ENCODE measurements at places on chromosomes 12 and 14.

GRCh38 chr12:53564941-53565340 lies 57.7 kb upstream of the NPFF start:
- DNase-seq, result no peak

DNA sequence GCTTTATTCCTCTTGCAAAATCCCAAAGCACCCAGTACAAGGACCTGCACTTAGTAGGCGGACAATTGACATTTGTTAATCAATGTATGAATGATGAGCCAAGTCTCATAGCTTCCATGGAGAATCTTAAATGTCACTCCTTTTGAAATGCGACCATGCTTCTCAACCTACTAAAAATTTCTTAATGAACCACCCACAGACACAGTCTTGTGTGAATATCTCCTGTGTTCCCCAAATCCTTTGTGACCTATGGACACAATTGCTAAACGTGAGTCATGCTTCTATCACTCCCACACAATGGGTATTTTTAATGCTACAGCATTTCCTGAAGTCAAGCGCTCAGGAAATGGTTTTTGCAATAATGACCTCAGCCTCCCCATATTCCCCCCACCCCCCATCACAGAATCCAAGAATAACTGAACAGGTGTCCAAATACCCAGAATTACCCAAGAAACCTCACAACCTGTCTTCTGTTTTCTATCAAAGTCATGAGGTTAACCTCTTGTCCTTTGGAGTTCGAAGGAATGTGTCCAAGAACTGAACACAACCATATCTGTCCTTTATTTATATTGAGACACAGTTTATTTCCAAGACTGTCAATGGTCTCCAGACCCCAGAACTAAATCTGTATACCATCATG lies 163.6 kb upstream of the PLEKHG7 start:
- peak; percentile 81 for DNase-seq

DNA sequence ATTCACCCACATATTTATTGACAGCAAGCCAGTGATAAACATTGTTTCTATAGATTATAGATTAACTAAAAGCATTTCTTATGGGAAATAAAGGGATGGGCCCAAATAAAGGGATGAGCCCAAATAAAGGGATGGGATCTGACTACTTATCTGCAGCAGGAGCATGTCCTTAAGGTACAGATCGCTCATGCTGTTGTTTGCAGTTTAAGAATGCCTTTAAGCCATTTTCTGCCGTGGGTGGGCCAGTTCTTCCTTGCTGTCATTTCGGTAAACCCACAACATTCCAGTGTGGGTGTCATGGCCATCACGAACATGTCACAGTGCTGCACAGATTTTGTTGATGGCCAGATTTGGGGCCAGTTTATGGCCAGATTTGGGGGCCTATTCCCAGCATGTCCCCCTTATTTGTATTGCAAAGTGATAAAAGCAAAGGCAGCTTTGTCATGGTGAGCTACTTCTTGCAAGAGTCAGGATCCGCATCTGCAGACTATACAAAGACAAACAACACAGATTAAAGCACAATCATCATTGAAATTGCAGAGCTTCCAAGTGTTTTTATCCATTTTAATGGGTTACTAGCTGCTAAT lies 700.7 kb downstream of the LRFN5 start:
- no peak for DNase-seq

GRCh38 chr12:8697120-8697475 lies 693 bp upstream of the RIMKLB start:
- DNase-seq, result peak; percentile 42

GRCh38 chr12:69405566-69405865 lies 46.0 kb downstream of the YEATS4 start:
- no peak for DNase-seq

DNA sequence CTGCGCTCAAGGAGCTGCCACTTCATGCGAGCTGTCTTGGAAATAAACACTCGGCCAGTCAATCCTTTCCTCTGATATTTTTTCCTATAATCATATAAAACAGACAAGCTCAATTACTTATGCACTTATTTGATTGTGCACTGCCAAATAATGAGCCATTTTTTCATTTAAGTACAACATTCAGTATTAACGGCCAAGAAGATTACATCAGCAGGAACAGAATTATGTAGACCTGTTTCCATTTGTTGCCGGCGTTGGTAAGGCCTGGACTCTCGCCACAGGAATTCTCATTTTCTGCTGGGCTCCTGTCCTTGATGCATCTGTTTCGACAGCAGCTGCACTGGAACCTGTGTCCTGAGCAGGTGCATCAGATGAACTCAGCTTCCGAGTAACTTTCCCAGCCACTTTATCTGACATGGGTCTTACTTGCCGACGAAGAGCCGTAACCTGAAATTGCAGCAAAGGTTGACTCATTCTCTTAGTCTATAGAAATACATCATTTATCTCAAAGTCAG lies 110.2 kb downstream of the KIF21A start:
- DNase-seq, result no peak

DNA sequence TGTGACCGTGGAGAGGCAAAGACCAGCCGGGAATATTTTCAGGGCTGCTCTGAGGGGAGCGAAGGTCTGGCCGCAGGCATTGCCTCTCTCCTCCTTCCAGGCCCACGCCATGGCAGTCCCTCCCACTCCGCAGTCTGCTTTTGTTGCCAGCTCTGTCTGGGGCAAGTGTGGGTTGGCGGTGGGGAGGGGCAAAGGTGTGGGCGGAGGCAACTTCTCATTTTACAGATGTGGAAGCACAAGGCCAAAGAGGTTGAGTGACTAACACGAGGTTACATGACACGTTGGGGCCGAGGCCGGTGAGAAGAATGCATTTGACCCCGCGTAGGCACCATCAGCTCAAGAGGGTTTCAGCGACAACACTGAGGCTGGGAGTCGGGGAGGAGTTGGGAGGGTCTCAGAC lies 6.1 kb upstream of the FAIM2 start:
- no peak for DNase-seq

GRCh38 chr12:110371408-110372055 lies 32.0 kb downstream of the ANAPC7 start:
- no peak for DNase-seq
